ENCODE measurements at places on chromosomes 11 and 22.
A peak's percentile ranks its signal among the peaks of the same experiment; 100 is the strongest.

- no peak for ATAC-seq
Measured at GRCh38 chr11:130308886-130309285, 5.8 kb downstream of the ZBTB44 start.

- ATAC-seq, result no peak
Measured at GRCh38 chr11:12125609-12126149, 15.3 kb downstream of the MICAL2 start.

DNA sequence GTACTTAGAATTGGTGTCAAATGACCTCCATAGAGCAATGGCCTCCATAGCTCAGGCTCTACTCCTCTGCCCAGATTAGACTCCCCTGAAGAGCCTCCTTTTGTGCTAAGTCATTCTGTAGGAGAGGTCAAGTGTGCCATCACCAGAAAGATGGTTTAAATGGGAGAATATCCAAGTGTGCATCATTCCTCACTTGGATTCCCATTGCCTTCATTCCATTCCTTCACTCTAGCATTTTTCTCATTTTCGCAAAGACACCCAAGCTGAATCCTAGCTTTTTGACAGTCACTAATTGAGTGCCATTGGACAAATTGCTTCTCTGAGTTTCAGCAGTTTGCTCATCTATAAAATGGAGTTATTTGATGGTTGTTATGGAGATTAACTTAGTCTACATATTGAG is 16.9 kb downstream of the CLMP start:
- no peak for ATAC-seq

DNA sequence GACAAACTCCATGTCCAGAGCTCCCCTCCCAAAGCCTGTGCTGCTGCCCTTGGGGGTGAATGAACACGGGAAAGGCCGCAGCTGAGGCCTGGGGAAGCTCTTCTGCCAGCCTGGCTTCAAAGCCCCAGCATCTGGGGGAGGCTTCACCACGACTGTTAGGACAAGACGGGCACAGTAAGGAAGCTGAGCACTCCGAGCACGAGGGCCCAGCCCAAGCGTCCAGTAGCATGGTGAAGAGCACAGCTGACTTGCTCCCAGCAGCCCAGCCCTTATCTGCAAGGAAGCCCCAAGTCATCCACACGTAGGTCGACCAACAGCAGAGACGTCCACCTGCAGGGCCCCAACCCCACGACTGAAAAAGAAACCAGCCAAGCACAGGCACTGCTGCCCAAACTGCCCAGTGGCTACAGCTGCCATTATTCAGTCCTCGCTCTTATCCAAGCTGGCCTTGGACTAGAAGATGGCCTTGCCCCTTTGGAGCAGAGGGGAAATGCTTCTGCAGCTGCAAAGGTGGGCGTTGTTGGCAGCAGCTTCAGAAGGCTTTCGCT is 62.5 kb downstream of the SHANK2 start:
- no peak for ATAC-seq

DNA sequence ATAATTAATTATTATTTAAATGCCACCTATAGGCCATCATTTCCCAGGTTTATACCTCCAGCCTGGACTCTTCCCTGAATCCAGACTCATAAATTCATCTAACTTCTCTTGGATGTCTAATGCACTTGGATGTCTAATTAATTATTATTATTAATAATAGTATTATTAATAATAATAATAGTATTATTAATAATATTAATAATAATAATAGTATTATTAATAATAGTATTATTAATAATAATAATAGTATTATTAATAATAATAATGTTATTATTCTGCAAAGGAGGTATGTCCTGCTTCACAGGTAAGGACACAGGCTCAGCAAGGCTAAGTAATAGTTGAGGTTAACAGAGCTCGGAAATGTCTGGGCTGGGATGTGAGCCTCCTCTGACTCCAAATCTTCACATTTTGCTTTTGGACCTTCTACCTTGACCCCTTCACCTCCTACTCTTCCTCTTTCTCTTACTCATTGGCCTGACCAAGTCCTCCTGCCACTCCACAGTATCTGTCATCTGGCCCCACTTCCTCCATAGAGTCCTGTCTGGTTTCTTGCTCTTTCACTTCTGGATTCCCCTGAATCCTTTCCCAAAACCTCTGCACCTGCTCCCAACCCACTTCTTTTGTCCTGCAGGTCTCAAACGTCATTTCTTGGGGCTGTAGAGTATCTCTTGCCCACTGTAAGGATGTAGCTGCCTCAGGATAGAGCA is 8.0 kb downstream of the RIBC2 start:
- no peak for ATAC-seq

DNA sequence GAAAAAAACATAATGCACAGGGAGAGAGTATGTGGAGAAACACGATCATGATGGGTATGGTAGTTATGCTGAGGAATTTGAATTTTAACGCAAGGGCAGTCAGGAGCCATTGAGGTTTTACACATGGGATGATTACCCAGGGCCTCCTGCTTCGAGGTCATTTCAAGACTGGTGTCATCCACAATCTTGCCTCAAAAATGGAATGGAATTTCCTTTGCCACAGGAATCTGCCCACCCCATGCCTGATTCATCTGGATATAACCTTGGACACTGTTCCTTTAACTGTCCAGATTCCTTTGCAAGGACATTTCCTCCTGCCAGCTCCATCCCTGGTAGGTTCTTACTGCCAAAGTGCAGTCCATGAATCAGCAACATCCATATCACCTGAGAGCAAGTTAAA is 655.9 kb upstream of the TENM4 start:
- ATAC-seq, result peak; percentile 95

GRCh38 chr11:64747961-64748665 is 4.2 kb upstream of the RASGRP2 start:
- ATAC-seq, result peak; percentile 7

DNA sequence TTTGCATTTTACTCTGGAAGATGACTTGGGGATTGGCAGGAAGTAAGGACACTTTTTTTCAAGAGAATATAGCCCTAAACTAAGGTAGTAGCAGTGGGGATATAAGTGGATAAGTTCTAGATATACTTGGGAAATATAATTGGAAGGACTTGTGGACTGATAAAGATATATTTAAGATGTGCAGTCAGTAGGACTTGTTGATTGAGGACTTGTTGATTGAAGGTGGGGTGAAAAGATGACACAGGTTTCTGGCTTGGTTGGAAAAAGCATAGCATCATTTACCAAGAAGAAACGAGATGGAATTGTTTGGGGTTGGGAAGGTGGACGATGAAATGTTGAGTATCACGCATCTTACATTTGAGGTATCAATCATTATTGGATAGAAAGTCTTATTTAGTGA is 1.5 kb upstream of the TAF10 start:
- no peak for ATAC-seq

DNA sequence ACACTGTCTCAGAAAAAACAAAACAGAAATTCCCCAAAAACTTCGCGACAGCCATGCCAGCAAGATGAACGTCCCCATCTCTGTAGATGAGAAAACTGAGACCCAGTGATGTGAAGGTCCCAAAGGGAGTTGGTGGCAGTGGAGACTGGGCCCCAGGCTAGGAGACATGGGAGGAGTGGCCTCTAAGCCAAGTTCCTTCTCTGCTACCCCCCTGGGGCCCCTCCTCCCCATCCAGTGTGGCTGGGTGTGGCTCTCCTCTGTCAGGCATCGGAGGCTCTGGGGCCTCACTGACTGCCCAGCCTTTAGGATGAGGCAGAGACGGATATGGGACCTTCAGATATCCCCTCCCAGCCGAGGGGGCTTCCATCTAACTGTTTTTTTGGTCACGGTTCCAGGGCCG is 9.8 kb downstream of the RELT start:
- ATAC-seq, result no peak

DNA sequence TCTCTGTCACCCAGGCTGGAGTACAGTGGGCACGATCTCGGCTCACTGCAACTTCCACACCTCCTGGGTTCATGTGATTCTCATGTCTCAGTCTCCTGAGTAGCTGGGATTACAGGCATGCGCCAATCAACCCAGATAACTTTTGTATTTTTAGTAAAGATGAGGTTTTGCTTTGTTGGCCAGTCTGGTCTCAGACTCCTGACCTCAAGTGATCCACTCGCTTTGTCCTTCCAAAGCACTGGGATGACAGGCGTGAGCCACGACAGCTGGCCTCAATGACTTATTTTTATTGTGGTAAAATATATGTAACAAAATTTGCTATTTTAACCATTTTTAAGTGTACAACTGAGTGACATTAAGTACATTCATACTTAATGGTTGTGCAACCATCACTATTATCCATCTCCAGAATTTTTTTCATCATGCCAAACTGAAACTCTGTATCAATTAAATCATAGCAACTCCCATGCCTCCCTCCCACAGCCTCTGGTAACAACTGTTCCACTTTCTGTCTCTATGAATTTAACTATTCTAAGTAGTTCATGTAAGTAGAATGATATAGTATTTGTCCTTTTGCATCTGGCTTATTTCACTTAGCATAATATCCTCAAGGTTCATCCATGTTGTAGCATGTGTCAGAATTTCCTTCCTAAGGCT is 50.7 kb upstream of the CWF19L2 start:
- no peak for ATAC-seq
